ENCODE measurements at places on chromosomes 1 and 21.

GRCh38 chr1:19665496-19666465 lies 1.1 kb downstream of the HTR6 start:
- DNase-seq: no peak

DNA sequence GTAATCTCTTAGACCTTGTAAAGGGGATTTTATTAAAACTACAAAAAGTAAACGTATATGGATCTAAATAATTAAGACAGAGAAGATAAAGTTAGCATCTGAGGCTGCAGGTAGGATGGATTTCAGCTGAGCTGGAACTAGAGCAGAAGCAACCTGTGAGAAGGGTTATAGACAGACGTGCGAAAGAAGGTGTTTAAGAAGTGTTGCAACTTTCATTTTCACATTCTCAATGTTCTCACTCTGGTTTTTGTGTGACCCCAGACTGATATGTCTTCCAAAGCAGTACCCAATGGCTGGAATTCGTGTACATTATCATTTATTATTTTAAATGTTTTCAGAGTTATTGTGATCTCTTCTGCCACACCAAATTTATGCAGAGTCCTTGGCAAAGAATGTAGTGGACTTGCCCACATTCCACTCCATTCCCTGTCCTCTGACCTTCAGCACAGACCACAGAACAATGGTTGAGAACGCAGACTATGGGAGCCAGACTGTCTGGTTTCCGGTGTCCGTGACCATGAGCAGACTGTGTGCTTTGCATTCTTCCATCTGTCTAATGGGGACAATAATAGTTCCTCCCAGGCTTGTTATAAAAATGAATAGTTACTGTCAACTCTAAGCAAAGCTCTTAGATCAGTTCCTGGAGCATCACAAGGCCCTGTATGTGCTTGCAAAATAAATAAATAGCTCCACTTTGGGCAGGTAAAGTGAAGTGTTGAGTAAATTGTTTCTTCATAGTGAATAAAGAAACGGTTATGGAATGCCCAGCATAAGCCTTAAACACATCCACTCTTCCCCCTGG lies 140.6 kb upstream of the SAMSN1 start:
- no peak for DNase-seq

DNA sequence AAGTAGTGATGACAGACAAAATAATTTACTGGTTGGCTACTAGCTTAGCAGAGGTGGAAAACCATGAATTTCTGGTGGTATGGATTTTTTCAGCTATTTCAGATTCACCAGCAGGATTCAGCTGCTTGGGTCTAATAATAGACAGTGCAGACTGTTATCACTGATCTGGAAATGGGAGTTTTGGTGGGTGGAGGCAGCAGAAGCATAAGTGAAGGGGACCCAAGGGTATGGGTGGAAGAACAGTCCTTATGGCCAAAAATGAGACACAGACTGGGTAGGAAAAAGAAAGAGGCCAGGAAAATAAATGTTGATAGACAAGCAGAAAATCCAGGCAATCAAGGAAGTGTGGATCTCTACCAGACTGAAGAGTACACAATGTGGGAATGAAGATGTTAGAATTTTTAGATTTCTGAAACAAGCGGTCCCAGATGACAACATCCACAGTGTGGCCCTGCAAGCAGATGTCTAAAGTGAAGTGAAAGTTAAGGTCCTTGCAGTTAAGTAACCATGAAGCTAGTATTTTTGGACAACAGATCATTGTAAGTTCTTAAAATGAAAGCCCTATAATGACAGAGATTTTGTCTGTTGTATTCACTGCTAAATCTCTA lies 24.7 kb downstream of the LYST start:
- DNase-seq: no peak

GRCh38 chr1:89719502-89720306 lies 86.8 kb downstream of the LRRC8C start:
- no peak for DNase-seq

- no peak for DNase-seq
Observed at GRCh38 chr21:25188677-25189079, 418.6 kb downstream of the MRPL39 start.

DNA sequence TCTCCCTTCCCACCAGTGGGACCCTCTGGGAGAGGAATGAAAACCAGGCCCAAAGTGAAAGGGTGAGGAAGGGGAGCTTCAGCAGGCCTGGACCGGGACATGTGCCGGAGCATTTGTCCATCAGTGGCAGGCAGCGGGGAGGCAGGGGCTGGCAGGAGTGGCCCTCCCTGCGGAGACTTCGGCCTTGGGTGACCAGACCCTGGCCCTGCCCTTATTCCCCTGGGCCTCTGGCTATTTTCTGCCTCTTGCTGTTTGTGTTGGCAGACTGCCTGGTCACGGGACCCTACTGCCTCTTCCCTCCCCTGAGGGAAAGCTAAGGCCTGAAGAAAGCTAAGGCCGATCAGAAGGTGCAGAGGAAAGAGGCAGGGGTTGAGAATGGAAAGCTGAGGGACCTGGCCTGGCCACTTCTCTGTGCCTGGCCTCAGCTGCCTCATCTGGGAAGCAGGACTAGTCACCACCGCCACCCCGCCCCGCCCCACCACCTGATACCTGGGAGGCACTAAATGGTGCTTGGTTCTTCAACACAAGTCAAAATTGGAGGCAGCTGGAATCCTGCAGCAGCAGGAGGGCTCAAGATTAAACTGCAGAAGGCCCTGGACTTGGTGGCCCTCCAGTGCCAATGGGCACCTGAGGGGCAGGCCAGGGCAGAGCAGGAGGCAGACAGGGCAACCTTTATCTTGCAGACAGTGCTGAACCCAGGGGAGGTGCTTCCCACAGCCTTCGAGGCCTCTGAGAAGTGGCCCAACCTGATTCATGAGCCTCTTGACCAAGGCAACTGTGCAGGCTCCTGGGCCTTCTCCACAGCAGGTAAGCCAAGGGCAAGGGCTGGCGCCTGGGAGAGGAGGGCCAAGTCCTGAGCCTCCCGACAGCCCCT lies 7.9 kb downstream of the TINAGL1 start:
- DNase-seq: peak; percentile 15

DNA sequence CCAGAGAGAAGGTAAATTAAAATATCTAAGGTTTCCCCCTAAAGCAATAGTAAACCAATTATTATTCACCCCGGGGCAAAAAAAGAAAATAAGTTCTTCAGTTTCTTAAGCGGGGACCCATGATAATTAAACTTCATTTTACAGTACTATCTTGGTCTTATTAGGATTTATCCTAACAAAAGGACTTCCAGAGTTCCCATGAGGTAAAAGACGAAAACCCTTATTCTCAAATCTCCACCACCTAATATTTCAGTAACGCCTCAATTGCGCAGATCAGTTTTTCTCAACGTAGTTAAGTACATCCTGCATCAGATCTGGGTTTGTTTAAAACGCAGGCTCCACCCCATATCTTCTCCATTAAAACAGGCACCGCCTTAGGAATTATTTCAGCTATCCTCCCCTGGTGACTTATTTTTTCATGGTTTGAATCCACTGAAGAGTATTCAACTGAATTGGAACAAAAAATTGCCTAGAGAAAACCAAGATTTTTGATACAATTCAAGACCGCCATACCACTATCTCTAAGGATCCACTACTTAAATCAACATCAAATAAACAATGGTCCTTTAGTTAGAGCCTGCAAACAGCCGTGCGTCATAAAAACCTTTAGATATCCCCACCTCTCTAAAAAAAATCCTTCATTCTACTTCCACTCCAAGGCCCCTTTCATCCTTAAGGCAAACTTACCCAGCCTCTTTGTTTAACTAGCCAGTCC lies 1.7 kb downstream of the MCL1 start:
- DNase-seq: no peak

- no peak for DNase-seq
Observed at GRCh38 chr1:156376146-156376545, 7.1 kb downstream of the RHBG start.

DNA sequence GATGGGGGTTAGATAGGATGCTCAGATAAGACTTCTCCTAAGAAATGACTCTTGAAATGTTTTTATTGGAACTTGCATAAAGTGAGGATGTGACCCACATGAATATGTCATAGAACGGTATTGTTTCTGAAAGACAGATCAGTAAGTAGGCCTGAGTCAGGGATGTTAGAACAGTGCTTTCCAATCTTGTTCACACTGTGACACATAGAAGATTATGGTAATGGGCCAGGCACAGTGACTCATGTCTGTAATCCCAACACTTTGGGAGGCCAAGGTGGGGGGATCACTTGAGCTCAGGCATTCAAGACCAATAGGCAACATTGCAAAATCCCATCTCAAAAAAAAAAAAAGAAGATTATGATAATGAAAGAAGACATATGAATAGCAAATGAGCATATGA lies 32.9 kb downstream of the FMO4 start:
- no peak for DNase-seq

- DNase-seq: no peak
Observed at GRCh38 chr1:225250432-225250831, 177.4 kb downstream of the LBR start.

GRCh38 chr1:239240736-239241135 lies 145.6 kb upstream of the CHRM3 start:
- no peak for DNase-seq

GRCh38 chr1:116833718-116834117 lies 76.0 kb upstream of the PTGFRN start:
- no peak for DNase-seq

- no peak for DNase-seq
Observed at GRCh38 chr1:53273526-53273925, 35.2 kb upstream of the MAGOH start.

GRCh38 chr1:88595355-88596002 lies 88.6 kb upstream of the PKN2 start:
- DNase-seq: no peak

DNA sequence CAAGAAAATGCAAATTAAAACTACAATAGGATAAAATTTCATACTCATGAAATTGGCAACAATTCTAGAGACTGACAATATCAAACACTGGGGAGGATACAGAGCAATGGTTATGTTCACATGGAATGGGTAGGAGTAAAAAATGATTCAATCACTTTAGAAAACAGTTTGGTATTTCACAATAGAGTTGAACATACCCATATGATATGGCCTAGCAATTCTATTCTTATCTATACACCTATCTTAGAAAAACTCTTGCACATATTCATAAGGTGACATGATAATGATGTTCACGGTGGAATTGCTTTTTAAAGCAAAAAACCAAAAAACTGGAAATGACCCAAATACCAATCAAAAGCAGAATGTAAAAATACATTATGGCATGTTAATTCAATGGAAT lies 28.7 kb downstream of the PHC2 start:
- no peak for DNase-seq

DNA sequence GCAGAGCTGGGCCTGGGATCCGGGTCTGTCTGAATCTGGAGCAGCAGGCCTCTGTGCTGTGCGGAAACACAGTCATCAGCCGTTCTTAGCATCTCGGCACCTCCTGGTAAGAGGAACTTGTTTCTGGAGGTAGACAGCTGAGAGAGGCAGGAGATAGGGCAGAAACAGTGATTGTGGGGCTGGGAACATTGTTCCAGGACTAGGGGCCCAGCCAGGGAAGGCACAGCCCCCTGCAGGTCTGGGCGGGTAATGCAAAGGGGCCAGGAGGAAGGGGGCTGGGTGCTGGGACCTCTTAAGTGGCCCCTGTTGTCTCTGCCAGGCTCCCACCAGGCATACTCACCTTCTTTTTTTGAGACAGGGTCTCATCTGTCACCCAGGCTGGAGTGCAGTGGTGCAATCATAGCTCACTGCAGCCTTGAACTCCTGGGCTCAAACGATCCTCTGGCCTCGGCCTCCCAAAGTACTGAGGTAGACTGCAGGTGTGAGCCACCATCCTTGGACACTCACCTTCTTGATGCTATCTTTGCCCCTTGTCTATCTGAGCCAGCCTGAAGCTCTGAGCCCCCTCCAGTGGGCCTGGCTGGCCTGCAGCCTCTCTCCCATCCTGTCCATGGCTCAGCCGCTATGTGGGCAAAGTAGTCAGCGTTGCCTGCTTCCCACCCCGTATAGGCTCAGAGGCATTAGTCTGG lies 134.3 kb upstream of the ZBTB40 start:
- no peak for DNase-seq

GRCh38 chr21:39321424-39321823 lies 8.0 kb upstream of the BRWD1 start:
- no peak for DNase-seq

DNA sequence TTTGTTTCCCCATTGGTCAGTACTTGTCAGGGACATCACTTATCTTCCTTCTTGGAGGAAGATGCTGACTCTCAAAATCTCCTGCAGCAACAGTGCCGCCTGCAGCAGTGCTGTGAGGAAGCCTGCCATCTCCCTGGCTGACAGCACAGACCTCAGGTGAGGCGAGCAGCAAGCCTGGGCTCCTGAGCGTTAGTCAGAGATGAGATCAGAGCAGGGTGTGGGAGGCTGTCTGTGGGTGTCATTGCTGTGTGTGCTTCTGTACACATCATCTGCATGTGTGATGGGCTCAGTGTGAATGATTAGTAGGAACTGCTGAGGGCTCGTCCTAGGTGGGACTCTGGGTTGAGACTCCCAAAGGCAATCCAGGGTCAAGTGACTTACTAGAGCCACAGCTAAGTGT lies 6.1 kb downstream of the STRIP1 start:
- no peak for DNase-seq

GRCh38 chr1:3902571-3903091 lies 2.6 kb upstream of the C1orf174 start:
- DNase-seq: no peak

DNA sequence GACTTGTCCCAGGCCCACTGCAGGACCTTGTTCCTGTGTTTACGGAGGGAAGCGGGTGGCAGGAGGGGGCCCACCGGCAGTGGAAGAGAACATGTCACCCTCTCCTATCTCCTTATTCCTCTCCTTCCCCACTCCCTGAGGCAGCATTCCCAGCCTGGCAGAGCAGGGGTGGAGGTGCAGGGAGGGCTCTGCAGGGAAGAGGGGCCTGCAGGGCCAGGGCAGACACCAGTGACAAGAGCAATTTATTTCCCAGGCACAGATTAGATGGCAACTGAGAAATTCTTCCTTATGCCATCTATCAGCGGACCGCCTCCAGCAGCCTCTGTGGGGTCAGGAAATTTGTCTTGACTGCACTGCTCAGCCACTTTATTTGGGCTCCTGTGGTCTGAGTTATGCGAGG lies 105.8 kb downstream of the DDX20 start:
- DNase-seq: no peak

- no peak for DNase-seq
Observed at GRCh38 chr1:248046536-248046935, at the start of gene OR2L3. Gene OR2L3, plus strand, starts transcription at chr1:248046836. Its CDS starts 13,846 bp downstream, at chr1:248060682.

GRCh38 chr21:39153842-39154241 lies 29.4 kb downstream of the PSMG1 start:
- DNase-seq: no peak

DNA sequence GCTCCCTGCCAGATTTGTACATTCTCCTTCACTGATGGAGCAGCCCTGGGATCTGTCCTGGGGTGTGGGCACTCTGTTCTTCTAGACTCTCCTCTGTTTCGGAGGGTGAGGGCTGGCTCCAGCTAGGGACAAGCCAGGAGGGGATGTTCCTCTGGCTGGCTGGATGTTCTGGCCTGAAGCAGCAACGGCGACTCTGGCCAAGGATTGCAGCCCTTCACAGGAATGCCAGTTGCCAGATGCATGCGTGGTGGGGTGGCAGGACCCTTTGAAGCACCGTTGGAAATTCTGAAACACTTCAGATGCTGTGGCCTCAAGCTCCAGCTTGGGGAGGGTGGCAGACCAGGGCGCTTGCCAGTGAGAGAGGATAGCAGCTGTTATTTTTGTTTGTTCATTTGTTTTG lies 210.9 kb downstream of the TRABD2B start:
- no peak for DNase-seq
